ENCODE measurements at places on chromosomes 6 and 20. TPM values are rescaled to one million over a fixed set of nuclear protein-coding genes. Genes with fewer than 3 reads are reported as not detected.
A peak's percentile ranks its signal among the peaks of the same experiment; 100 is the strongest.

DEFB132 gene
- not detected for total RNA-seq

HMGN3 gene
- total RNA-seq, result 28.5 TPM

GRCh38 chr6:159033160-159034049 is 11.4 kb downstream of the TAGAP start:
- no peak for DNase-seq

DNA sequence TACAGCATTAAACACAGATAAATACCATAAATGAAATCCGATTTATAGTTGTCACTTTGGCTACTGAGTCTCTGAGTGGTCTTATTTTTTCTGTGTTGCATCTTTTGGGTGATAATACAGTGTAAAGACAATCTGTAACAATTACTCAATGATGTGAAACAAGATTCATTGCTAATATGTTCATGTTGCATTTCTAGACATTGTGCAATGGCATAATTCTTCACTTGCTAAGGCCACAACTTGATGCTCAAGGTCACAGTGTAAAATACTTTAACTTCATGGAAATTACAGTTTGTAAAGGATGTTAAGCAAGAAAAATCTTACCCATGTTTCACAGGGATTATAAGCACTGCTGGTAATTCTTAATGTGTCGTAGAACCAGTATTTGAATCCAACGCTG is 74.9 kb upstream of the SMLR1 start:
- DNase-seq, result peak; percentile 42

GRCh38 chr6:136737871-136738691 is 54.2 kb downstream of the MAP3K5 start:
- DNase-seq, result peak; percentile 87

- DNase-seq, result no peak
Measured at GRCh38 chr6:122360809-122361208, 38.6 kb upstream of the HSF2 start.

DNA sequence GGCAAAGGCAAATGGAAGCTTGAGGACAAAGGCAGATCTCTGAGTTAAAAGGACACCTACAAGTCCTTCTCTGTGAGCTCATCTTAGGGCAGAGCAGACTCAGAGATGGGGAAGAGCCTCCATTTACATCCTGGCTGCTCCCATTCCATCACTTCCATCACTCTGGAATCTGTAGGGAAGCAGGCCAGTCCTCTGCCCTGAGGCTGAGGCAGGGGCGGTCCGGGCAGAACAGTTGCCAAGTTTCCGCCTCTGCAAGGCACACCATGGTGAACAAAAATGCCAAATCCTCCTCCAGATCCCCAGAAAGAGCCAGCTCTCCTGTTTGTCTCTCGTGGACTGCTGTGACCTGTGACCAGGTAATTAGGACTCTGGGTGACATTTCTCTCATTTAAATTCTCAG is 209.6 kb upstream of the SSTR4 start:
- no peak for DNase-seq

DNA sequence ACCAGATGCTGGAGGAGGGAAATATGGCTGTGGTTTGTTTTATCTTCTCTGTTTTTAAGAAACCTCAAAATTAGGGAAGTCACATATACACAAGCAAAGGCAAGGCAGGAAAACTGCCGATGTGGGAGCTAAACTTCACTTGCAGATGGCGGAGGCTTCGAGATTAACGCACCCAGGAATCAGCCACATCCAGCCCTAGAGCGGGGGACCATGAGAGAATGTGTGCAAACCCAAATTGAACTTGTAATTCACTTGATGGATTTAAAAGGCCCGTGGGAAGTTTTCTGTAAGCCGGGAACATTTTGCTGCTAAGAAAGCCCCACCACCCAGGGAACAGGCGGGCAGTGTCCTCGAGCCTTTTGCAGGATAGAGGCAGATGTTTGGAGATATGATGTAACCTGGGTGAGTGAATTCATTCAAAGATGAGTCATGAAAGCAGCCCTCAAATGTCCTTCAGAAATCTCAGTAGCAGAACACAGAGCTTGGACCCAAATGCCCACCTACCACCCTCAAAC is 39.9 kb downstream of the PREX1 start:
- peak; percentile 77 for DNase-seq

Measured in fibroblast of lung (primary cell).